ENCODE measurements at places on chromosomes 2 and 18.

DNA sequence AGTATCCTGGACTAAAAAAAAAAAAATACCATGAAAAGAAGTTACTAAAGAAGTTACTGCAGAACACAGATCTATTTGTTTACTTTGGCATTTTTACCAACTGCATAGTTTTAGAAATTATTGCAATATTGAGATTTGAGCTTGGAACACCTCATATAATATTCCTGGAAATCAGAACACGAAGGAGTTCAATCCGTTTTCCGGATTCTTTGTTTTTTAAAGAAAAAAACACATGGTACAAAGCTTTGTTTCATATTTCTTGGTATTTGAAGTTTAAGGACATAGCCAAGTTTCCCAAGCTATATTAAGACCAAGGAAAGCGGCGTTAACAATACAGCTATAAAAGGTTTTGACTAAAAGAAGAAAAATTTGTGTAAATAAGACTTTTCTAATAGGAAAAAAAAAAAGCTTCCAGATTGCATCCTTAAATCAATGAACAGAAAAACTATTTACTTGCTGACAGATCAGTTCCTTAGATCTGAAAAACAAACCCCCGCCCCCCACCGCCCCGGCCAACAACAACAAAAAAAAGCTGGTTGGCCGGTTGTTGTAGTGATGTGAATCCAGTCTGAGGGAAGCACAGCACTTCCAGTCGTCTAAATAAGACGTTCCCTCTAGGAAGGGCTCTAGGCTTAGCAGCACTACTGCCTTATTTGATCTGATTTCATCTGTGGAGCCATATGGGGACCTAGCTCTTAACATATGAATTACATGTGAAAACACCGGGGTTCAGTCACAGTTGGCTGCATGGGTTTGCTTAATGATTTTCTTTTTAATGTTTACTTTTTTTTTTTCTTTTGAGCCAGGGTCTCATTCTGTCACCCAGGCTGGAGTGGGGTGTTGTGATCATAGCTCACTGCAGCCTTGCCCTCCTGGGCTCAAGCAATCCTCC, 2.5 kb upstream of the RHOB start:
- no peak overlapping the region for H3K4me3 ChIP-seq
- DNase-seq: no peak
- peaks cover 30% of the 10 kb centered on the region for H3K4me1 ChIP-seq

GRCh38 chr2:170972296-170973224, 43.5 kb downstream of the GORASP2 start:
- H3K27me3 ChIP-seq: no peaks in the 10 kb centered on the region
- no peak overlapping the region for H3K27ac ChIP-seq
- peaks cover 8% of the 10 kb centered on the region for H3K36me3 ChIP-seq
- no peak overlapping the region for H3K4me3 ChIP-seq

DNA sequence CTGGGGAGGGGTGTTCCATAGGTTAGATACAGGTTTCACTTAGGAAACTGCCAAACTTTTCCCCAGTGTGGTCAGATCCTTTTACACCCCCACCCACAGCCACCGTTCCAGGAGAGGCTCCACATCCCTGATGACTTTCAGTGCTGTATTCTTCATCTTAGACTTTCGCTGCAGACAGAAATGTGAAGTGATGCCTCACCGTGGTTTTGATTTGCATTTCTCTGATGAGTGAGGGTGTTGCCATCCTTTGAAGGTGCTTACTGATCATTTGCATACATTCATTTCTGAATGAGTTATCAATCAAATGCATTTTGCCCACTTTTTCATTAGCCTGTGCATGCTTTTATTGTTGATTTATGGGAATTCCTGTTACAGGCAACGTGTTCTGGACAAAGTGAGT, 14.9 kb downstream of the COPS9 start:
- peaks cover 12% of the 10 kb centered on the region for H3K27me3 ChIP-seq
- no peak for DNase-seq
- H3K27ac ChIP-seq: no peak overlapping the region

- peaks cover 42% of the 10 kb centered on the region for H3K4me1 ChIP-seq
- no peak overlapping the region for H3K4me3 ChIP-seq
- no peak overlapping the region for H3K27ac ChIP-seq
- no peaks in the 10 kb centered on the region for H3K36me3 ChIP-seq
- no peak for DNase-seq
Measured at GRCh38 chr2:1995081-1995480, 250.8 kb upstream of the PXDN start.
